ENCODE measurements at places on chromosomes 3 and 15. TPM values are rescaled to one million over a fixed set of nuclear protein-coding genes. Genes with fewer than 3 reads are reported as not detected.

EBLN2 gene
- 6.9 TPM for total RNA-seq

ISLR gene
- total RNA-seq: not detected

GRCh38 chr3:112966633-112967032 is 8.3 kb downstream of the CD200R1 start:
- DNase-seq: no peak

DNA sequence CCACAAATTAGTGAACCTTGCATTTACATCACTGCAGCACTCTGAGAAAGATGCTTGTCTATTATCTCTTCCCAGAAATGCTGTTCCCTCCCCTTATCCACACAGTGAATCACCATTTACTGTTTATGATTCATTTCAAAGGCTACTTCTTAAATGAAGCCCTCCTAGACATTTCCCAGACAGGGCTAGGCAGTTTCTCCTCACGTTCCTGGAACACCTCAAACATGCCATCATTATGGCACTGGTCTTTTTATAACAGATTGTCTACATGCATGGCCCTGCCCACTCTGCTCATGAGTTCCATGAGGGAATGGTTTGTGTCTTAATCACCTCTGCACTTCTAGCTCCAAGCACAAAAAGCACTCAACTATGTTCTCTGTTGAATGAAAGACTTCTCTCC is 32.2 kb upstream of the TM2D3 start:
- no peak for DNase-seq

- no peak for DNase-seq
Observed at GRCh38 chr3:127045435-127046045, 62.6 kb downstream of the PLXNA1 start.

DNA sequence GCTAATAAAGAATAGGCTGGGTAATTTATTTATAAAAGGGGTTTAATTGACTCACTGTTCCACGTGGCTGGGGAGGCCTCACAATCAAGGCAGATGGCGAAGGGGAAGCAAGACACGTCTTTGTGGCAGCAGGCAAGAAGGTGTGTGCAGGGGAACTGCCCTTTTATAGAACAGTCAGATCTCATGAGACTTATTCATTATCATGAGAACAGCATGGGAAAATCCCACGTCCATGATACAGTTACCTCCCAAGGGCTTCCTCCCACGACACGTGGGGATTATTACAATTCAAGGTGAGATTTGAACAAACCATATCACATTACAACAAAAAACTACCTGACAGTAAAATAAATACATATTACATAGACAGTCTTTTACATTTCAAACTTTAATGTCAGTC is 414.9 kb downstream of the NAALADL2 start:
- DNase-seq: no peak
